Adrenal gland (tissue), 19 donors: ENCODE measurements at places on chromosomes 12 and 14. TPM values are rescaled to one million over a fixed set of nuclear protein-coding genes. Genes with fewer than 3 reads are reported as not detected.

DNA sequence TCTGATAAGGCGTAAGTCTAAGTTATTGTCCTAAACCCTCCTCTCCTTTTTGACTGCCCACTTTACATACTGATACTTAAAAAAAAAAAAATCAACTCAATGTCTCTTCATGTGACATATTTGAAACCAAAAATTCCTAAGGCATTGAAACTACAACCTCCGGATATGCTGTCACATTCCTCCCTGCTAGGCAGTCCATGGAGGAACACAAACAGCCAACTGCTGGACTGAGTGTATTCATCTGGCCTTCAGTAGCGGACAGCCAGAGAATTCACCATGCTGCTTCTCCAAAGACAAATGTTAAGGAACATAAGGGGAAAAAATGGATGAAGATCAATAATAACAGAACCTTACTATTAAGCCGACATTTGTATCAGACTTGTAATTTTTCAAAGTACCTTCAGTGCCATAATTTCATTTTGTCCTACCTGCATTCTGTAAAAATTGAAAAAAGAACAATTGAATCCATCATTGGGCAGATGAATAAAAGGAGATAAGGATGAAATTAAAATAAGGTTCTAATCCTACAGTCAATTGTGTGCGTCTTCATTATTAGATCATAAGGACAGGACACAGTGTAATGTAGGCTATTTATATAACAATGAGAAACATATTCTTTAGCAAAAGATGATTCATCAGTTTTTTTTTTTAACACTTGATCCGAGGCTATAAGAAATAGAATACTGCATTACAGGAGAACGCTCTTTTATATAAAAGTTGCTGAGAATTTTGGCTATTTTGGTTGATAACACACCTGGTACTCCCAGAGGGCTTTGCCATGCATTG is 12.2 kb downstream of the RERG start:
- H3K27me3 ChIP-seq = no peaks in the 10 kb centered on the region
- peak overlapping the region; percentile 85 for H3K27ac ChIP-seq
- DNase-seq = peak; percentile 45
- H3K4me1 ChIP-seq = peaks cover 36% of the 10 kb centered on the region
- peak overlapping the region; percentile 28 for H3K4me3 ChIP-seq
- H3K36me3 ChIP-seq = no peaks in the 10 kb centered on the region

DNA sequence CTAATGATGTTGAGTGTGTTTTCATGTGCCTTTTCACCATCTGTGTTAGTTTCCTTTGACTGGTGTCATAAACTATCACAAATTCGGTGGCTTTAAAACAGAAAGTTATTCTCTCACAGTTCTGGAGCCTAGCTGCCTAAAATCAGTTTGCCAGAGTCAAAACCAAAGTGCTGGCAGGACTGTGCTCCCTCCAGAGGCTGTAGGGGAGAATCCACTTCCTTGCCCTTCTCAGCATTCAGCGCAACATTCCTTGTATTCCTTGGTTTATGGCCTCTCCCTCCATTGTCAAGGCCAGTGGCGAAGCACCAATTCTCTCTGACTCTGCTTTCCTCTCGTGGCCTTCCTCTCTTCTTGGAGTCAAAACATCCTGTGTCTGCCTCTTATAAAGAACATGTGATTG is 174.2 kb upstream of the PDE3A start:
- no peak overlapping the region for H3K4me3 ChIP-seq
- DNase-seq = no peak
- H3K4me1 ChIP-seq = no peaks in the 10 kb centered on the region
- H3K36me3 ChIP-seq = no peaks in the 10 kb centered on the region
- H3K27ac ChIP-seq = no peak overlapping the region
- H3K27me3 ChIP-seq = no peaks in the 10 kb centered on the region

Gene SFSWAP
- 26.1 TPM for total RNA-seq

Gene FBRSL1
- 20.4 TPM for total RNA-seq

Gene ACOT2
- total RNA-seq = 60.9 TPM

DNA sequence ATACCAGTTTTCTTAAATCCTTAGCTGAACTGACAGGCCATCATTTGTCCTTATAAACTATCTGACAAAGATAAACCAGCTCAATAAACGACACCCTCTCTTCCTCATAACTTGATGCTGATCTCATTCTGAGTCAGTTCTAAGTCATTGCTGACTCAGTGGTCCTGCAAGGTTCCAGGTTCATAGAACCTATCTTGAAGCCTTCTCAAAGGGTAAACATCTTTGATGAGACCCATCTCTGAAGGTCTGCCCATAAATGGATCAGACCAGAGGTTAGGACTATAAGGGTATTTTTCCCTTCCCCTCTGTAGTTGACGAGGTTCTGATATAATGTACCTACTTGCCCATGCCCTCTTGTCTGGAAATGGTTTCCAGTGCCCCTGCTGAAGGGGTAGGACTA is 11.9 kb downstream of the NAA25 start:
- H3K27me3 ChIP-seq = no peaks in the 10 kb centered on the region
- H3K36me3 ChIP-seq = peaks cover 29% of the 10 kb centered on the region
- no peak overlapping the region for H3K4me3 ChIP-seq
- no peak for DNase-seq
- no peaks in the 10 kb centered on the region for H3K4me1 ChIP-seq

Gene PYGL
- 59.9 TPM for total RNA-seq

DNA sequence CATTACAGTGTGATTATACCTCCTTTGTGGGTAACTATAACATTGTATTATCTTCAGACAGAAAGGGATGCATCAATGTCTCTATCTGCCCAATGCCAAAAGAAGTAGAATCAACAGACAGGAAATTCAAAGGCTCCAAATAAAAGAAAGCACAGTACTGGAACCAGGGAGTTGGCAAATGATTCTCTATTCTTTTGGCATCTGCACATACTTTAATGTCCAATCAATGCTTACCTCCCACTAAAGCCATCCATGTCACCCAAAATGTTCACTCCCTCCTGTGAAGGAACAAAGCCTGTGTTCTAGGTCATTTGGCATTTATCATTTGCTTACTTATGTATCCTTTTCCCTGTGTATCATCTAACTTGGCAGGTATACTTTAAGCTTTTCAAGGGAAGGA is 36.7 kb downstream of the KIF21A start:
- H3K36me3 ChIP-seq = no peaks in the 10 kb centered on the region
- H3K27me3 ChIP-seq = no peaks in the 10 kb centered on the region
- H3K4me3 ChIP-seq = no peak overlapping the region
- DNase-seq = no peak
- peaks cover 7% of the 10 kb centered on the region for H3K4me1 ChIP-seq
- no peak overlapping the region for H3K27ac ChIP-seq

- no peak overlapping the region for H3K4me3 ChIP-seq
- H3K27ac ChIP-seq = no peak overlapping the region
- no peaks in the 10 kb centered on the region for H3K27me3 ChIP-seq
- no peaks in the 10 kb centered on the region for H3K36me3 ChIP-seq
- no peaks in the 10 kb centered on the region for H3K4me1 ChIP-seq
Measured at GRCh38 chr12:52130711-52131110, 51.2 kb downstream of the SMIM41 start.

Gene COCH
- 0.91 TPM for total RNA-seq

Gene SPTB
- total RNA-seq = 0.39 TPM

- no peaks in the 10 kb centered on the region for H3K27me3 ChIP-seq
- no peaks in the 10 kb centered on the region for H3K4me1 ChIP-seq
- H3K36me3 ChIP-seq = no peaks in the 10 kb centered on the region
- DNase-seq = no peak
- no peak overlapping the region for H3K27ac ChIP-seq
- H3K4me3 ChIP-seq = no peak overlapping the region
Measured at GRCh38 chr12:76810671-76811419, 46.9 kb downstream of the ZDHHC17 start.

Gene INHBC
- not detected for total RNA-seq

- no peak overlapping the region for H3K27ac ChIP-seq
- H3K36me3 ChIP-seq = no peaks in the 10 kb centered on the region
- H3K4me1 ChIP-seq = no peaks in the 10 kb centered on the region
- DNase-seq = no peak
- no peak overlapping the region for H3K4me3 ChIP-seq
Measured at GRCh38 chr12:33551006-33551405, 111.4 kb upstream of the SYT10 start.

Gene SERPINA12
- total RNA-seq = not detected

DNA sequence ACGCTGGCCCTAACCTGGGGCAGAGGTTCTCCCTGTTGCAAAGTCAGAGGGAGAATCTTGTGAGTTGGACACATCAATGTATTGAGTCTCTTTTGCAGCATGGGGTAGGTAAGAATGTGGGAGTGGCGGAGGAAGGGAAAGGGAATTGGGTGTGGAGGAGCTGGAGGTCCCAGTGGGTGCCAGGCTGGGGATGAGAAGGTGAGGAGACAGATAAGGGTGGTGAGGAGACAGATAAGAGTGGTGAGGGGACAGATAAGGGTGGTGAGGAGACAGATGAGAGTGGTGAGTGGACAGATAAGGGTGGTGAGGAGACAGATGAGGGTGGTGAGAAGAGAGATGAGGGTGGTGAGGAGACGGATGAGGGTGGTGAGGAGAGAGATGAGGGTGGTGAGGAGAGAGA is 72.9 kb upstream of the SFSWAP start:
- no peaks in the 10 kb centered on the region for H3K36me3 ChIP-seq
- H3K4me1 ChIP-seq = no peaks in the 10 kb centered on the region
- no peak overlapping the region for H3K4me3 ChIP-seq
- no peak overlapping the region for H3K27ac ChIP-seq
- DNase-seq = no peak
- H3K27me3 ChIP-seq = no peaks in the 10 kb centered on the region

DNA sequence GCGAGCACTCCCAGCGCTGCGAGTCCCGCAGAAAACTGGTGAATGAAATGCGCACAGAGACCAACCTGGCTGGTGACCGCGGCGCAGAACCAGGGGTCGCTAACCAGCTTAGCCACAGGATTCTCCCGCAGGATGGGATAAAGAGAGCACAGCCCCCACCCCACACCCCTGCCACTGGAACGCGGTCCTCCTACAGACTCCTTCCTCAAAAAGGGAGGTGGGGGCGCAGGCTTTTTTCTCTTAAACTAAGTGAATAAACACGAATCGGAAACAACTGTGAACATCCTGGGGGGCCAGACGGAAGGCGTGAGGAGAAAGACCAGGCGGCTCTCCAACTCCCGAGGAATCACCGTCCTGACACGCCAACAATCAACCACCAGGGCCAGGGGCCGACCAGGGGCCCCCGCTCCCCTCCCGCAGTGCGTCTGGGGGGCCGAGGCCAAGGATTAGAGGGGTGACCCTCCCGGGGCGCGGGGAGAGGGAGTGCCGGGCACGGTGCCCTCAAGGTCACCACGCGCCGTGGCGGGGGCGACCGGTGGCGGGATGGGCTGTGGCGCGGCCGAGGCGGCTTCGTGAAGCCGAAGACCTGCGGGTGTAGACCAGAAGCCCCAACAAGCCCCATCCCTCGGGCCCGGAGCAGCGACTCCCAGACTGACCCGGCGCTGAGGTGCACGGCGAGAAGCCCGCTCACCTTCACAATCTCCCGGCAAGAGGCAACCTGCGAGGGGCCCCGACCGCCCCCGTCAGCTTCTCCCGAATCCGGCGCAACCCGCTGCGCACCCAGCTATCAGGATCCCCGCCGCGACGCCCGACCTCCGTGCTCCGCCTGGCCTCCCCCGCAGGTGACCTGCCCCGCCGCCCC is 704 bp downstream of the ATP2B1 start:
- no peaks in the 10 kb centered on the region for H3K36me3 ChIP-seq
- H3K27me3 ChIP-seq = no peaks in the 10 kb centered on the region
- peak; percentile 59 for DNase-seq
- H3K4me1 ChIP-seq = peaks cover 23% of the 10 kb centered on the region
- H3K27ac ChIP-seq = peak overlapping the region; percentile 99

- H3K36me3 ChIP-seq = no peaks in the 10 kb centered on the region
- H3K27me3 ChIP-seq = no peaks in the 10 kb centered on the region
- H3K4me3 ChIP-seq = no peak overlapping the region
Measured at GRCh38 chr12:55845361-55845760, 2.6 kb upstream of the MMP19 start.

- H3K27ac ChIP-seq = no peak overlapping the region
- no peaks in the 10 kb centered on the region for H3K27me3 ChIP-seq
- no peak overlapping the region for H3K4me3 ChIP-seq
- no peaks in the 10 kb centered on the region for H3K36me3 ChIP-seq
- DNase-seq = no peak
- peaks cover 3% of the 10 kb centered on the region for H3K4me1 ChIP-seq
Measured at GRCh38 chr14:50237427-50237826, 6.0 kb upstream of the SOS2 start.
